ENCODE measurements at places on chromosomes 2 and 18. TPM values are rescaled to one million over a fixed set of nuclear protein-coding genes. Genes with fewer than 3 reads are reported as not detected.

DNA sequence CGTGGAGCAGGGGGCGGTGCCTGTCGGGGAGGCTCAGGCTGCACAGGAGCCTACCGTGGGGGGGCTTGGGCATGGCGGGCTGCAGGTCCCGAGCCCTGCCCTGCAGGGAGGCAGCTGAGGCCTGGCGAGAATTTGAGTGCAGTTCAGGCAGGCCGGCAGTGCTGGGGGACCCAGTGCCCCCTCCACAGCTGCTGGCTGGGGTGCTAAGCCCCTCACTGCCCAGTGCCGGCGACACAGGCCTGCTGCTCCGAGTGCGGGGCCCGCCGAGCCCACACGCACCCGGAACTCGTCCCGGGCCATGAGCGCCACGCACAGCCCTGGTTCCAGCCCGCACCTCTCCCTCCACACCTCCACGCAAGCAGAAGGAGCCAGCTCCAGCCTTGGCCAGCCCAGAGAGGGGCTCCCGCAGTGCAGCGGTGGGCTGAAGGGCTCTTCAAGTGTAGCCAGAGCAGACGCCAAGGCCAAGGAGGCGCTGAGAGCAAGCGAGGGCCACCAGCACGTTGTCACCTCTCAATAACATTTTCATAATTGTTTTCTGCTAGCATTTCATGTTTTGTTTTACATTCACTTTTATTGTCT lies 1378.9 kb upstream of the CELF4 start:
- H3K4me3 ChIP-seq, result no peak overlapping the region
- no peaks in the 10 kb centered on the region for H3K27me3 ChIP-seq
- no peak for DNase-seq
- H3K27ac ChIP-seq, result no peak overlapping the region
- peaks cover 14% of the 10 kb centered on the region for H3K36me3 ChIP-seq

- no peak overlapping the region for H3K27ac ChIP-seq
- H3K4me1 ChIP-seq, result peaks cover 4% of the 10 kb centered on the region
- no peak for DNase-seq
- no peaks in the 10 kb centered on the region for H3K36me3 ChIP-seq
- H3K4me3 ChIP-seq, result no peak overlapping the region
Observed at GRCh38 chr18:3631887-3632286, 181.9 kb downstream of the TGIF1 start.

GRCh38 chr18:62339106-62339988 lies 14.2 kb downstream of the TNFRSF11A start:
- no peaks in the 10 kb centered on the region for H3K36me3 ChIP-seq
- H3K4me3 ChIP-seq, result no peak overlapping the region
- no peak overlapping the region for H3K27ac ChIP-seq

- peaks cover 2% of the 10 kb centered on the region for H3K36me3 ChIP-seq
- peaks cover 17% of the 10 kb centered on the region for H3K4me1 ChIP-seq
- peak; percentile 73 for DNase-seq
- H3K27ac ChIP-seq, result peak overlapping the region; percentile 93
- H3K4me3 ChIP-seq, result peak overlapping the region; percentile 58
Observed at GRCh38 chr18:47953471-47953931, 23.0 kb upstream of the SMAD2 start.

- no peak overlapping the region for H3K4me3 ChIP-seq
- no peaks in the 10 kb centered on the region for H3K4me1 ChIP-seq
- no peak overlapping the region for H3K27ac ChIP-seq
- no peaks in the 10 kb centered on the region for H3K36me3 ChIP-seq
Observed at GRCh38 chr2:85949280-85949679, 60.5 kb upstream of the ST3GAL5 start.

DNA sequence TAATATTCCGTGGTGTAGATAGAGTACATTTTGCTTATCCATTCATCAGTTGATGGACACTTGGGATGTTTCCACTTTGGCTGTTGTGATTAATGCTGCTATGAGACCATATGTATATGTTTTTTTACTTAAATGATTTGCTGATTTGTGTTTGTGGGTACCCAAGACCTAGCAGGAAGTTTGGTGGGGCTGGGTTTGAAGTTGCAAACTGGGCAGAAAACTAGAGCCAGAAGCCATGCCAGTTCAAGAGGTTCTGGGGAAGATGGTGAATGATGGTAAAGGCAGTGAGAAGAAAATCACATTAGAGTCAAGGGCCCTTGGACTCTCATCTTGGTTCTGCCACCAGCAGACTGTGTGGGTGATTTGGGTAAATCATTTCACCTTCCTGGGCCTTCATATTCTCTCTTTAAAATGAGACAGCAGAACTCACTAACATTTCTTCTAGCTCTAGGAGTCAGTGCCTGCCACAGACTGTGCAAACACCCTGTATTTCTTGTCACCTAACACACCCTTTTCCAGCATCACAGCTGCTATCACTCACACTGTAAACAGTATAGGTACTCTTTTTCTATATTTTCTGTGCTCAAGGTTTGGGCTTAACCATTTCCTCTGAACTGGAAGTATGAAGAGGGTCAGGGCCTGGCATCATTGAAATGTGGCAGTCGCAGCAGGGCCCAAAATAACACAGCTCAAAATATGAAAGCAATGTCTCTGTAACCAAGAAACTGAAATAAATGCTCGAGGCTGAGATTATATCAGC lies 8.4 kb upstream of the CTLA4 start:
- H3K4me1 ChIP-seq, result peaks cover 48% of the 10 kb centered on the region
- H3K4me3 ChIP-seq, result no peak overlapping the region
- H3K36me3 ChIP-seq, result peaks cover 5% of the 10 kb centered on the region
- H3K27ac ChIP-seq, result peak overlapping the region; percentile 20
- no peaks in the 10 kb centered on the region for H3K27me3 ChIP-seq

- no peak for DNase-seq
- H3K27me3 ChIP-seq, result no peaks in the 10 kb centered on the region
- no peaks in the 10 kb centered on the region for H3K36me3 ChIP-seq
- no peak overlapping the region for H3K27ac ChIP-seq
- H3K4me1 ChIP-seq, result peaks cover 10% of the 10 kb centered on the region
- H3K4me3 ChIP-seq, result no peak overlapping the region
Observed at GRCh38 chr18:58552057-58552461, 76.8 kb downstream of the ALPK2 start.

DNA sequence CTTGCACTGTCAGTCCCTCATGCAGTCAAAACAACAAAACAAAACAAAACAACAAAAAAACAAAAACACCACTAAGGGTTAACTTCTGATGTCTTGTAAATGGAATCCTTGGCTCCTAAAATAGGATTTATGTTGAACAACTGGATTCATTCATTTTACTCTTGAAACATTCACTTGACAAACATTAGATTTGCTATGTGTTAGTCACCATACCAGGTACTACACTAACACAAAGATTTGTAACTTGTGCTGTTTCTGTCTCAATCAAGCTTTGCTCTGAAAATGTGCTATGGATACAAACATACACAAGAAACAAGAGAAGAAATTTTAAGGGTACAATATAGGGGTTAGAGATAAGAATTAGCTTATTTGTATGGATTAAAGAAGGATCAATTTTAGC lies 812.8 kb downstream of the LRP1B start:
- H3K36me3 ChIP-seq, result no peaks in the 10 kb centered on the region
- no peak overlapping the region for H3K27ac ChIP-seq
- H3K4me1 ChIP-seq, result no peaks in the 10 kb centered on the region
- no peaks in the 10 kb centered on the region for H3K27me3 ChIP-seq
- no peak for DNase-seq

DNA sequence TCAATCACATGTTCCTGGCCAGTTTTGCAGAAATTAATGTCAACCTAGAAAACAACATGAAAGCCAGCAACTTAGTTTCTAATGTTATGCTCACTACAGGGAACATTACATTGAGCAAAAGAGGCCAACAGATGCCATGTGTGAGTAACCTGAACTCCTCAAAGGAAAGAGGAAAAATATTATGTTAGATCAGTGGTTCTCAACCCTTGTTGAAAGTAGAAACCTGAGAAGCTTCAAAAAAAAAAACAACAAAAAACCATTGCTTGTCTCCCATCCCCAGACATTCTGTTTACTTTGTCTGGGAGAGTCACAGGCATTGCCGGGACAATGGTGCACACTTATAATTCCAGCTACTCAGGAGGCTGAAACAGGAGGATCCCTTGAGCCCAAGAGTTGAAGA lies 57.7 kb downstream of the METTL4 start:
- no peaks in the 10 kb centered on the region for H3K27me3 ChIP-seq
- peaks cover 3% of the 10 kb centered on the region for H3K36me3 ChIP-seq
- no peak overlapping the region for H3K27ac ChIP-seq
- peaks cover 22% of the 10 kb centered on the region for H3K4me1 ChIP-seq
- H3K4me3 ChIP-seq, result no peak overlapping the region
- DNase-seq, result no peak

DNA sequence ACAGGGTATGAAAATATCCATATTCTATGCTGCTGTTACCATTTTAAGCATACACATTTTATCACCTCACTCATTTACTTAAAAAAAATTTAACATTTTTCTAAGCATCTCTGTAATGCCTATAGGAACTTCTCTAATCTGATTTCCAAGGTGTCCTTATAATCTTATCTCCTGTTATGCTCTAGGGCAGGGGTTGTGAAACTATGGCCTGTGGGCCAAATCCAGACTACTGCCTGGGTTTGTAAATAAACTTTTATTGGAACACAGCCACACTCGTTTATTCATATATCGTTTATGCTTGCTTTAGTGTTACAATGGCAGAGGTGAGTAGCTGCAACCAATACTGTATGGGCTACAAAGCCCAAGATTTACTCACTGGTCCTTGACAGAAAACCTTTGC lies 151.6 kb downstream of the RAPGEF4 start:
- no peak overlapping the region for H3K4me3 ChIP-seq
- no peaks in the 10 kb centered on the region for H3K36me3 ChIP-seq
- no peak for DNase-seq
- H3K27me3 ChIP-seq, result peaks cover 8% of the 10 kb centered on the region
- H3K27ac ChIP-seq, result no peak overlapping the region

- no peak for DNase-seq
- H3K4me1 ChIP-seq, result no peaks in the 10 kb centered on the region
- no peaks in the 10 kb centered on the region for H3K27me3 ChIP-seq
- peaks cover 59% of the 10 kb centered on the region for H3K36me3 ChIP-seq
- no peak overlapping the region for H3K4me3 ChIP-seq
Observed at GRCh38 chr2:97654309-97654708, 8.4 kb downstream of the COX5B start.

- peaks cover 16% of the 10 kb centered on the region for H3K4me1 ChIP-seq
- no peak for DNase-seq
- peak overlapping the region; percentile 71 for H3K4me3 ChIP-seq
Observed at GRCh38 chr2:32755666-32756065, 127.8 kb downstream of the TTC27 start.

DNA sequence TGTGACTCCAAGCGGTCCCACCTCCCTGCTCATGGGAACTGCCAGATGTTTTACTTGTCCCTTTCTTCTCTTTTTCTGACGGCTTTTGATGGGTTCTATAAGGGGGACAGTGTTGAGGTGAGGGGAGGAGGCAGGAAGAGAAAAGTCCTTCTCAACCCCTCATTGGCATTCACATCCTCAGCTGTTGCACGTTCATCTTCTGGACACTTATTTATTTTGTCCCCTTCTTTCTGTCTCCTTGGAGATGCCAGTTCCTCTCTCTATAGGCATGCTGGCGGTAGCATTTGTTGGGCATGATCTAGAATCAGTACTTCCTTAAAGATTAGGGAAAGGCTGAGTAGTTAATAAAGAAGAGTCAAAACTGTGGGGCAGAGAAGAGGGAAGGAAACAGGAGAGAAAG lies 99.0 kb upstream of the KLHL14 start:
- DNase-seq, result no peak
- no peak overlapping the region for H3K4me3 ChIP-seq
- no peak overlapping the region for H3K27ac ChIP-seq

DNA sequence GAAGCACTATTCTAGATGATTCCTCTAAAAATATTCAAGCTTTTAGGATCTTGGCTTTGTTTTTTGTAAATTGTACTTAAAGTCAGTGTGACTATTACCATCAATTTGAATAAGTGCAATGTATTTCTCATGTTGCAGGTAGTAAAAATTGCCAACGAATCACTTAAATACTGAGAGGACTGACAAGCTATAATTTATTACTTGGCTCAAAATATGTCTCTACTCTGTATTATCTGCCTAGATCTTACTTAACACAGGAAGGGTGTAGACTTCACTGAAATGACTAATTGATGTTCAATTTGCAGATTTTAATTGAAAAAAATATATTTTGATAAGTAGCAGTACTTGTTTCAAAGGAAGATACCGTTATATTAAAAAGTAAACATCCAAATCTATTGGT lies 202.3 kb downstream of the SLC8A1 start:
- H3K27ac ChIP-seq, result no peak overlapping the region
- H3K4me1 ChIP-seq, result no peaks in the 10 kb centered on the region
- H3K27me3 ChIP-seq, result no peaks in the 10 kb centered on the region
- H3K36me3 ChIP-seq, result no peaks in the 10 kb centered on the region
- no peak overlapping the region for H3K4me3 ChIP-seq

DNA sequence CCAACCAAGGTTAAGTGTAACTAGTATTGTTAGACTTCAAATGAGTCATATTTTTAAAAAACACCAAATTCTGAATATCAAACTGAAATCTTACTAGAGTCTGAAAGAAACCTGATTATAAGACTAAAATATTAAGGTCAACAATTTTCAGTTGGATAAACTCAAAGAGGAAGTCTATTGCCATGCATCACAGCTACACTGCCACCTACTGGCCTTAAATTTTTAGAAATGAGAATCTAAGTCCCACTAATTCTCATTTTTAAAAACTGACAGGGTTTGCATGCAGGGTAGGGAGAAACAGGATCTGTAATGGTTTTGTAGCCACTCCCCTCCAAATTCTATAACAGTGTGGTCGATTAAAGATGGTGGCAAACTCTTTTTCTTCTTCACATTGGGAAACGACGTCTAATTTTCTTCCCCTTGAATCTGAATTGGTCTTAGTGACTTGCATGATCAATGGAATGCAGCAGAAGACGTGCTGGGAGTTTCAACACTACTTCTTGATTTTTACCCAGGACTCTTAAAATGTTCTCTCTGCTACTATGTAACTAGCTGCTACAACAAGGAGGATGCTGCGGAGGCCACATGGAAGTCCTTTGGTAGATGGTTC lies 176.1 kb upstream of the SESTD1 start:
- H3K27me3 ChIP-seq, result peaks cover 25% of the 10 kb centered on the region
- H3K4me3 ChIP-seq, result no peak overlapping the region
- DNase-seq, result no peak

DNA sequence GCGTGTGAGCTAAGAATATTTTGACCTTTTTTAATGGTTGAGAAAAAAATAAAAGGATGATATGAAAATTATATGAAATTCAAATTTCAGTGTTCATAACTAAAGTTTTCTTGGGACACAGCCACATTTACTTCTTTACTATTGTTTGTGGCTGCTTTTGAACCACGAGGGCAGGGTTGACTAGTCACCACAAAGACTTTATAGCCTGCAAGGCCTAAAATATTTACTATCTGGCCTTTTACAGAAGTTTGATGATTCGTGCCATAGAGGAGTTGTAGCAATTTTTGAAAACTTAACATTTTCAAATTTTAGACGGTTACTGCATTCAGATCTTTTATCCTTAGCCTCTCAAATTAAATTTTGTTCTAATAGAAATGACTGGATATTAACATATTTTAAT lies 69.9 kb downstream of the LIMS1 start:
- H3K36me3 ChIP-seq, result peaks cover 8% of the 10 kb centered on the region
- no peak overlapping the region for H3K4me3 ChIP-seq
- peaks cover 33% of the 10 kb centered on the region for H3K4me1 ChIP-seq
- no peak for DNase-seq
- H3K27me3 ChIP-seq, result no peaks in the 10 kb centered on the region
- no peak overlapping the region for H3K27ac ChIP-seq

Gene TRPM8
- not detected for total RNA-seq

Gene TEKT4
- total RNA-seq, result not detected

Gene IL1RN
- total RNA-seq, result not detected

Gene CENPA
- 55.2 TPM for total RNA-seq

Measured in activated CD8-positive, alpha-beta T cell treated with anti-CD3 and anti-CD28 coated beads, Interleukin-2, amount 10 ng/mL, durations not matched to agents 7 days and 5 days (primary cell).